ENCODE measurements at places on chromosomes 3 and 15. TPM values are rescaled to one million over a fixed set of nuclear protein-coding genes. Genes with fewer than 3 reads are reported as not detected.

CEP97 gene
- 10.6 TPM for total RNA-seq

ESYT3 gene
- 0.59 TPM for total RNA-seq

CIB2 gene
- total RNA-seq = 1.5 TPM

GREM1 gene
- 457 TPM for total RNA-seq

Measured in osteoblast (primary cell).